Endothelial cell of coronary artery (primary cell): ENCODE measurements at places on chromosomes 4 and X. TPM values are rescaled to one million over a fixed set of nuclear protein-coding genes. Genes with fewer than 3 reads are reported as not detected.

Gene FGFR3
- 0.63 and 1.4 TPM in 2 replicates for total RNA-seq

Gene DMRTC1
- not detected in 2 replicates for total RNA-seq

Gene PPP4R3C
- not detected in 2 replicates for total RNA-seq

Gene RAB28
- 12.6 and 15.6 TPM in 2 replicates for total RNA-seq

Gene GAGE12H
- total RNA-seq: not detected in 2 replicates

Gene MAGEA8
- total RNA-seq: not detected in 2 replicates

Gene UGT2B15
- not detected in 2 replicates for total RNA-seq

Gene GABRB1
- total RNA-seq: not detected in 2 replicates

Gene DCHS2
- total RNA-seq: not detected in 2 replicates

Gene IRAK1
- 69.3 and 71.9 TPM in 2 replicates for total RNA-seq

Gene MOB1B
- 8.8 and 13.5 TPM in 2 replicates for total RNA-seq

Gene NONO
- total RNA-seq: 436 and 523 TPM in 2 replicates

Gene PHOX2B
- not detected in 2 replicates for total RNA-seq

Gene ARX
- not detected in 2 replicates for total RNA-seq

Gene NOX1
- 0.09 TPM in 1 of 2 replicates, not detected in the other for total RNA-seq

Gene TCEAL2
- not detected in 2 replicates for total RNA-seq

Gene TAF7L
- total RNA-seq: 0.09 and 0.81 TPM in 2 replicates

Gene CD38
- total RNA-seq: 0.09 TPM in 2 replicates

Gene SLC6A14
- not detected in 2 replicates for total RNA-seq

Gene ANOS1
- 0.28 and 0.54 TPM in 2 replicates for total RNA-seq

Gene SGCB
- 25.5 and 34.4 TPM in 2 replicates for total RNA-seq

Gene ATP2B3
- total RNA-seq: under 0.01 TPM in 2 replicates

Gene DIPK2B
- 8.0 and 9.1 TPM in 2 replicates for total RNA-seq

Gene FREM3
- under 0.01 TPM in 1 of 2 replicates, not detected in the other for total RNA-seq

Gene CLDN22
- not detected in 2 replicates for total RNA-seq
